ENCODE measurements at places on chromosomes 6 and 20.

- DNase-seq, result no peak
These were observed 189.6 kb downstream of the MYLK4 start for GRCh38 chr6:2560917-2561698.

DNA sequence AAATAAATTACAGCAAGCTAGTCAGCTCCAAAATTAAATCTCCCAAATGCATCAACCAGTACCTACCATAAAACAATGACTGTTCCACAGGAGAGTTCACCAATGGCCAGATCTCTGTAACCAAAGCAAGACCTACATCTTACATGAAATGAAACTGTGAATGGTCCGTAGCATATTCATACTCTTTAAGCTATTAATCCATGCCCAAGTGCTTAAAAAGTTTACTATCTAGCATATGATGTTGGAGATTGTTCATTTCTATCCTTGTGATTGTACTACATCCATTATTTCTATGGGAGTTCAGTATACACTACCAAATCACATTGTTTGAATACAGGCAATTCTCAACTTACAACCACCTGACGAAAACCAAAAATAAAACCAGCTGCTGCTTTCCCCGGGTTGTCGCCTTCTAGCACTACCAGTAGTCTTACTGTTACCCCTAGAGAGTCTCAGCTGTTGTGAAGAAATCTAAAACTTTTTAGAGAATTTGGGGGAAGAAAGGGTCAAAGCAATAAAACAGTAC lies 38.0 kb downstream of the HIVEP2 start:
- no peak for DNase-seq

DNA sequence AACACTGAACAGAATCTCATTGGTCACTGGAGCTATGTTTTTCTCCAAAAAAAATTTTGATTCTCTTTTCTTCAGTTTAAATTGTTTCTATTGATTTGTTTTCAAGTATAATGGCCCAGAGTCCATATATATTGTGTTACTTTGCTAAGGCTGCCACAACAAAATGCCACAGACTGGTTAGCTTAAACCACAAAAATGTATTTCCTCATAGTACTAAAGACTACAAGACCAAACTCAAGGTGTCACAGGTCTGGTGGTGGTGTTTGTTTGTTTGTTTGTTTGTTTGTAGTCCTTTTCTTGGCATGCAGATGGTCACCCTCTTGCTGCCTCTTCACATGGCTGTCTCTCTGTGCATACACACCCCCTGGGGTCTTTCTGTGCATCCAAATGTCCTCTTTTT lies 34.0 kb downstream of the BMP5 start:
- DNase-seq, result no peak

GRCh38 chr6:39091220-39091619 lies 23.8 kb downstream of the SAYSD1 start:
- DNase-seq, result no peak

DNA sequence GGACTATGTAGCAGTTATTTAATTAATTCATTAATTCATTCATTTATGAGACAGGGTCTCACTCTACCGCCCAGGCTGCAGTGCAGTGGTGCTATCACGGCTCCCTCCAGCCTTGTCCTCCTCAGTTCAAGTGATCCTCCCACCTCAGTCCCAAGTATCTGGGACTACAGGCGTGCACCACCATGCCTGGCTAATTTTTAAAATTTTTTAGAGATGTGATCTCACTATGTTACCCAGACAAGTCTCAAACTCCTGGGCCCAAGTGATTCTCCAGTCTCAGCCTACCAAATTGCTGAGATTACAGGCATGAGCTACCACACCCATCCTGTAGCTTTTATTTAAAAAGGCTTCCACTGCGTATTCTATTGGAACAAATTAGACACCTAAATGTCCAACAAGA lies 23.4 kb downstream of the SRPK1 start:
- DNase-seq, result no peak

DNA sequence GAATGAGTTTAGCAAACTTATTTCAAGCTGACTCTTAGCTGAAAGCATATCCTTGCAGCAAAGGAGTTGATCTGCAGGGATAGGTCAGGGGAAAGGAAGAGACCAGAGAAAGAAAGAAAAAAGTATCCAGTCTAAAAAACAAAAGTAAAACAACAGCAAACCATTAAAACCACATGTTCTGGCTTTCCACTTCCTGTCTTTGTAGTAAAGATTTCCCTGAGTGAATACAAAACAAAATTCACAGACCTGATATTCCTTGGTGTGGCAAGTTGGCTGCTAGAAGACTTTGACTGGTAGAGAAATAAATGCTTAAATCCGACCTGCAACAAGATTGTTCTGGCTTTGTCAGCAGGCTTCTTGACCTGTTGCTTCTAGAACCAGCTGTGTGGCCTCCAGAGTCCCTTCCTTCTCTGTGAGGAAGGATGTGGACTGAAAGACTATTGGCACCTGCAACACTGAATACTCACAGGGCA lies 23.4 kb upstream of the MCM3 start:
- no peak for DNase-seq

- no peak for DNase-seq
These were observed 72.1 kb downstream of the MANEA start for GRCh38 chr6:95649451-95649850.

DNA sequence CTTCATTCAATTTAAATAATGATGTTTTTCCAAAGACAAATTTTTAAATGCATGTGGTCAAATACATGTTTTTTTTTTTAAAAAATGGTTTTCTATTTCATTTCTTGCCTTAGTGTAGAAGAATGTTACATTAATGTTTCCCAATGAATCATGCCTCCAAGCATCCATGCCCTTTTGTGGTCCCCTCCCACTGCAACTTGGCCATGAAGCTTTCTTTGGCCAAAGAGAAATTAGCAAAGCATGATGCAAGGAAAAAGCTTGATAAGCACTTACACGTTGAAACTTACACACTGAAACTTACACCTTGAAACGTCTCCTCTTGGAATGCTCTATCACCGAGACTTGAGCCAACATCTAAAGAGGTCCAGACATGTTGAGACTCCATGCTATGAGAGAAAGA lies 93.0 kb upstream of the ELOVL5 start:
- no peak for DNase-seq

- DNase-seq, result no peak
These were observed 31.2 kb upstream of the RIPK1 start for GRCh38 chr6:3036861-3037637.

- no peak for DNase-seq
These were observed 208.5 kb upstream of the SSTR4 start for GRCh38 chr20:22826306-22827230.

DNA sequence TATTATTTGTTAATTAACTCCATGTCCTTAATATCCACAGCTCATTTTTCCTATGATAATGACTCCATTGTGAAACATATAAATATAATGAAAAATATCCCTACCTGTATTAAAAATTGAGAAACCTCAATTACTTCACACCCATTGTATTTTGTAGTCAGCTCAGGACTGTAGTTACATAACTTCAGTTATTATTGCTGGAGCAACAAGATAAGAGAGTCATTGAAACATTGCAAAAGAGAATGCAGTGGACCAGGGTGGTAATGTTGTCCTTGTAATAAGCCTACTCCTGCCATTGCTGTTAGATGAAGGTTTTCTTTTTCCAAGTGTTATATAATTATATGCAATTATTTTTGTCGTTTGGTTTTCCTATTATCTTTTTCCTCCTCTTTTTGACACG lies 184.4 kb downstream of the PRL start:
- no peak for DNase-seq

DNA sequence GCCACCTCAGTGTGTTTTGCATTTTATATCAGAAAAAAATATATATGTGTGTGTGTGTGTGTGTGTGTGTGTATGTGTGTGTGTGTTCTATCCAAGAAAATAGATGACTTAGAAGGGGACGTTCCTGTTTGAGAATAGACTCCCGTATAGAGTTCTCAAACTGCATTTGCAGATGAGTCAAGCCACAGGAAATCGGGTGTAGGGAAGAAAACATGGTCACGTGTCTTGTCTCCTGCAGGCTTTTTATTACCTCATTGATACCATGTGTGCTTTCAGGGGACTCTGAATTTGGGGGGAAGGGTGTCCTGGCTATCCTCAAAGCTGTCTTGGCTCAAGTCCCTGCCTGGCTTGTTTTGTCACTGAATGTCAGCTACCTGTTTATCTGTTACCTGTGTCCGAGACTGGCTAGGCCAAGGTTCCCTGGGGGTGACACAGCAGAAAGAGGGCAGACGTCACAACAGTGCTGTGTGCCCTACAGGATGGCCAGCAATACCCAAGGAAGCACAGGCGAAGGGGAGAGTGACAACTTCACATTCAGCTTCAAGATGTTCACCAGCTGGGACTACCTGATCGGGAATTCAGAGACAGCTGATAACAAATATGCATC lies 55.7 kb upstream of the NOP56 start:
- no peak for DNase-seq

DNA sequence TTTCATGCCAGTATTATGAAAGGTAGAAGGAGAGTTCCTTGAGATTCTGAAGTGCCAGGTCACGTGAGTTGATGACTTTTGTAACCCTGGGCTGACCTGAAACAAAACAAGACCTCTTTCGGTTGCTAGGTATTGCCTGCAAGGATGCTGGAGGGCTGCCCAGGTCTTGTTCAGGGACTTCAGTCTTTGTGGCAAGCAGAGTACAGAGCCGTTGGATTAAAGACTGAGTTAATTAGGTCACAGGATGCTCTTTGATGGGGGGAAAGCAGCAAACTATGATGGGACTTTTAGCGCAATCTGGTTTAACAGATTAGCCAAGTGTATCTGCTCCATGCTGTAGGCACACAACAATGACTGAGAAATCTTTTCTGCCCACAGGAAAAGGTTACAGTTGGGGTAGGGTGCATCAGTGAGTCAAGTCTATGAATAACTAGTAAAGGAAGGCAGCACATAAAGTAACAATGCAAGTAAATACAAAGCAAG lies 12.8 kb upstream of the ELOVL5 start:
- DNase-seq, result peak; percentile 79

DNA sequence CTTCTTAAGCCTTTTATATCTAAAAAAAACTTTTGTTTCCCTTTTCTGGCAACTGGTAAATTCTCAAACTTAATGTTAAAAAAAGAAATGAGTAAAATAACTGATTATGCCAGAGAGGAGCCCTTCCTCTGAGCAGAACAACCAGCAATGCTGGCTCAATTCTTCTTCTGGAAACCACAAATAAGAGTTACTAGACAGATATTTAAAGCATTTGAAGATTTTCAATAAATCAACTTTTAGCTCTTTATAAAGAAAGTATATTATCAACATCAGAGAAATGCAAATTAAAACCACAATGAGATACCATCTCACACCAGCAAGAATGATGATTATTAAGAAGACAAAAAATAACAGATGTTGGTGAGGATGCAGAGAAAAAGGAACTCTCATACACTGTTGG lies 61.1 kb upstream of the TCF21 start:
- no peak for DNase-seq

DNA sequence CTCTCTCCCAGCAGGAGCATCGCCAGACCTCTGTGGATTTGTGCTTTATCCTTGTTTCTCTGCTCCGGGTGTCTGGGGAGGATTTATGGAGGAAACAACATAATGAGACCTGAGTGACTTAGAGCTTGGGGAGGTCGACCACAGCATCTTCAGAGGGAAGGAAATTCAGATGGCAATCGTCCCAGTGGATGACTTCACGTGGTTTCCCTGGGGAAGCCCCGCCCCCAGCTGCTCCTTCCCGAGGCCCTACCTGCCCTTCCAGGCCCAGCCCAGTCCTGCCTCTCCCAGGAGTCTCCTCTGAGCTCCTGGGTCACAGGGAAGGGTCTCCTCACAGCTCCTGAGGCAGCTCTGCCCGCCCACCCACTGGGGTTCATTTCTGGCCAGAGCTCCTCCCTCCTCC lies 430.3 kb upstream of the SULF2 start:
- DNase-seq, result no peak

DNA sequence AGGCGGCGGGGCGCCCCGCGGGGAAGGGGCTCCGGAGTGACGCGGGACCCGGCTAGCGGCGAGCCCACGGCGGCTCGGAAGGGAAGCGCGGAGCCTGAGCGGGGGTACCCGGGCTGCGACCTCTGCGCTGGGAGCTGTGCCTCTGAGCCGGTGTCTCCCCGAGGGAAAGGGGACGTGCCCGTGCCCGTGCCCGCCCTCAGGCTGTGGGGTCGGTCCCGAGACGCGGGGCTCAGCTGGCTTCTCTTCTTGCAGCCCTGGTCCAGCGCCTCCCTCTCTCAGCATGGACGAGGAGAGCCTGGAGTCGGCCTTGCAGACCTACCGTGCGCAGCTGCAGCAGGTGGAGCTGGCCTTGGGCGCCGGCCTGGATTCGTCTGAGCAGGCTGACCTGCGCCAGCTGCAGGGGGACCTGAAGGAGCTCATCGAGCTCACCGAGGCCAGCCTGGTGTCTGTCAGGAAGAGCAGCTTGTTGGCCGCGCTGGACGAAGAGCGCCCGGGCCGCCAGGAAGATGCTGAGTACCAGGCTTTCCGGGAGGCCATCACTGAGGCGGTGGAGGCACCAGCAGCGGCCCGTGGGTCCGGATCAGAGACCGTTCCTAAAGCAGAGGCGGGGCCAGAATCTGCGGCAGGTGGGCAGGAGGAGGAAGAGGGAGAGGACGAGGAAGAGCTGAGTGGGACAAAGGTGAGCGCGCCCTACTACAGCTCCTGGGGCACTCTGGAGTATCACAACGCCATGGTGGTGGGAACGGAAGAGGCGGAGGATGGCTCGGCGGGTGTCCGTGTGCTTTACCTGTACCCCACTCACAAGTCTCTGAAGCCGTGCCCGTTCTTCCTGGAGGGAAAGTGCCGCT lies 686 bp downstream of the ZGPAT start:
- DNase-seq, result no peak

DNA sequence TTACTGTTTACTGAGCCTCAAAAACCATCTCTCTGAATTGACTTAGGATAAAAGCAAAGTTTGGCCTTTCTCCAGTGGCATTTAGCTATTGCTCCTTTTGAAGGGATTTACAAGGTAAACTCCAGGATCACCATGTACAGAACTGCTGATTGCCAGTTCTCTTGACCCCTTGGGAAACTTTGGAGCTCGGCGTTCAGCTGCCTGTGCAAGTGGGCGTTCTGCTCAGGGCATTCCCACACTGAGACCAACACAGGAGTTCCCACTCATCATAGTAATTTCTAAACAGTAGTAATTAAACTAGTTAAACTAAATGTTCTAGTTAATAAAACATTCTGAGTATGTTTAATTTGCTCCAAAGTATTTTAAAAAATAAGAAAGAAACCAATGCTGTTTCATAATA lies 14.9 kb downstream of the KCNQ5 start:
- DNase-seq, result no peak

- DNase-seq, result no peak
These were observed 152.3 kb downstream of the BTBD9 start for GRCh38 chr6:38487423-38487822.

DNA sequence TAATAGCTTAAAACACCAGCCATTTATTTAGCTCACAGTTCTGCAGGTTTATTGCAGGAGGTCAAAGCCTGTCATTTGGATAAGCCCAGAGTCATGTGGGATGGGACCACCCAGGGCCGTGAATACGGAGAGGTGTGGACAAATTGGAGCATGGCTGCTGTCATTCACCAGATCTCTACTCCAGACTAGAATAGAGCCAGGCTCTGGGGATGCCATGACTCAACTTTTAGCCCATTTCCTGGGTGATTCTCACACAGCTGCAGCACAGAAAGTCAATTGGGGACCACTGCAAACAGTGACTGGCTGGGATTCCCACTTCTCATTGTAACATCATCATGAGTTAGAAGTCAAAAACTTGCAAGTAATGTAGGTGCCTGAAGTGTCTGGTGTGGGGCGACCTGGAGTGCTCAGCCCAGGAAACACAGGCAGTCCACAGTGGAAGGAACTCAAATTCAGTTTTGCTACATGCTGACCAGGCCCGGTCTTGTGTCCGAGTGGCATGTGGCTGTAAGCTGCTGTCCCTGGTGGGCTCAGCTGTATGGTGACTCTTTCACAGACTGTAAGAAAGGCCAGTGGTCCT lies 174.3 kb downstream of the SCP2D1 start:
- DNase-seq, result no peak

All from T-cell (primary cell).